Fibroblast of villous mesenchyme (primary cell): ENCODE measurements at places on chromosomes 3 and 15.
A peak's percentile ranks its signal among the peaks of the same experiment; 100 is the strongest.

GRCh38 chr15:57591822-57592367, at the start of gene MYZAP:
Gene MYZAP (plus strand): TSS chr15:57591904. CDS start chr15:57592035, 131 bp downstream.
- DNase-seq, result peak; percentile 10

DNA sequence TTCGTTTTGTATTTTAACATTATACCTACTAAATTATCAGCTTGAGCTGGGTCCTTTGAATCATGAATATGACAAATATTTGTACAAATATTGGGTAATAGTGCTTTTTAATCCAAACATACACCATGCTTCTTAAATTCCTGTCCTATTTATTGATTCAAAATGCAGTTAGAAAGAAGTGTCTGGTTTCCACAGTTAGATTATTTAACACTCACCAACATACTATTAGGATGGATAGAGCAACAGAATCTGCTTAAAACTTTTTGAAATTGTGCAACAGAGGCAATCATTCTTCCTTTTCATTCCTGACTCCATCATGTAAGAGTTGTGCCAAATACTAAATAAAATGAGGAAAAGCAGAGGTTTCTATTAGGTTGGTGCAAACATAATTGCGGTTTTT, 281.2 kb downstream of the LSAMP start:
- no peak for DNase-seq

DNA sequence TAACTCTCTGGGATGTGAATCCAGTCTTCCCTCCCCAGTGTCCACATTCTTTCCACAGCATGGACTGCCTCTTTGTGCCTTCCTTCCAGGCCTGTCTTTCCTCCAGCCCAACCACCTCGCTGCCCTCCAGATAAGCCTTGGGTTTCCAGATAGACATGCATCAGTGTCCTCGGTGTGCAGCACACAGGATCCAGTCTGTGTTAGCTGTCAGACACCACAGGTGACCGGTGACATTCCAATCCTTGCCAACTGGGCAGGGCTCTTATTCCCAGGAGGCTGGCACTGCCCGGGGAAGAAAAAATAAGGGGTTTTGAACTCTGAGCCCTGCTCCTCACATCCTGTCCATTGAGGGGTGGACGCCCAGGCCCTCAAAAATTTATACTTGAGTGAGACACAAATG, 6.0 kb upstream of the SLC6A1 start:
- no peak for DNase-seq

GRCh38 chr15:25641762-25642161, 202.9 kb upstream of the UBE3A start:
- DNase-seq, result no peak

GRCh38 chr3:194637066-194637465, 3.8 kb upstream of the TMEM44 start:
- no peak for DNase-seq

- DNase-seq, result peak; percentile 95
Measured at GRCh38 chr3:46089237-46090011, 62.1 kb upstream of the XCR1 start.
